ENCODE measurements at places on chromosomes 7 and 10. TPM values are rescaled to one million over a fixed set of nuclear protein-coding genes. Genes with fewer than 3 reads are reported as not detected.

The CHST3 gene
- total RNA-seq: 0.52 TPM

The DEPP1 gene
- 1.5 TPM for total RNA-seq

The BAMBI gene
- total RNA-seq: 0.16 TPM

The PAPOLB gene
- not detected for total RNA-seq

The AIMP2 gene
- total RNA-seq: 82.9 TPM

The CTTNBP2 gene
- not detected for total RNA-seq

The PRSS2 gene
- not detected for total RNA-seq

The TEX36 gene
- total RNA-seq: not detected

The PLXNA4 gene
- total RNA-seq: 0.14 TPM

The MMD2 gene
- not detected for total RNA-seq

The TMEM60 gene
- total RNA-seq: 11.5 TPM

The MEOX2 gene
- total RNA-seq: not detected

The CPA4 gene
- total RNA-seq: not detected

The PNLIP gene
- total RNA-seq: not detected

The CHAT gene
- total RNA-seq: 2.2 TPM

The ACHE gene
- total RNA-seq: 0.21 TPM

GRCh38 chr7:143381427-143382125, 431 bp downstream of the ZYX start:
- DNase-seq: no peak

DNA sequence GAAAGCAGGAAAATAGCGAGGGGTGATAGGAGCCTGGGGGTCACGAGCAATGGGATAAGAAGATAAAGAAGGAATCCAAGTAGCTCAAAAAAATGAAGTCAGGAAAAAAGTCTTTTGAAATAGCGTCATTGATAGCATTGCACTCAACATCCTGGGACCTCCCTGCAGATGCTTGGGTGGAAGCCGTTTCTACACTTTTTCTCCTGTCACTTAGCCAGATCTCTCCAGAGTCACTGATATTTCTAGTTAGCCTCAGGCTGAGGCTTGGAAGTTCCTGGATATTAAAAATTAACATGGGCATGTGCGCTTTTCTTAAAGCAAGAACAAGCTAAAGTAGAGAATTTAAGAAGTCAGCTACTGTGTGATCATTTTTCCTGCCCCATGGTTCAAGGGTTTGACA, 39.5 kb upstream of the CHST15 start:
- no peak for DNase-seq

DNA sequence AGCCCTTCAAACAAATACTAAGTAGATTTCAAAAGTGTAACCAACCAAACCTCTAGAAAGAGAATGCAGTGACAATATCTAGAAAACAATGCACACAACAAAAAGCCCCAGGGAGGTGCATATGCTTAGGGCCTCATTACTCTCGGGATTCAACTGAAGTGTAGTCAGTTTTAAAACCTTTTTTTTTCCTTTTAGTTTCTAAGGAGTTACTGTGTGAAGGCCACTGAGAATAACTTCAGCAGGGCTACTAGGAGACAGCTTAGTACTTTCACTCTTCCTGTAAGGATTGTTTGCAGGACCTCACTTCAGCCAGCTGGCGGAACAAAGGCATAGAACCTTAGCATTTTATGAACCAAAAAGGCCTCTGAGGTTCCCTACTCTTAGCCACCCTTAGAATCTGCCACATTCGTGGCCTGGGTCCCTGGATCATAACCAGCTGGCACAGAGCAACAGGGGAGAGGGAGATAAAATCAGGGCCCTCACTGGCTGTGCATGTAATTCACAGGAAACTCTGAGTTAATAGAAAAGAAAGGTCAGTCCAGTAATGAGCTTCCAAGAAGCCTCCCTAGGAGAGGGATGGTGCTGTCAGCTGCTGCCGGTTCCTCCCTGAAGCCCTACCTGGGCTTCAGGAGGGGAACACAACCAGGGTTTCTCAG, 3.6 kb downstream of the VOPP1 start:
- no peak for DNase-seq

GRCh38 chr10:4033341-4033896, 248.4 kb upstream of the KLF6 start:
- peak; percentile 14 for DNase-seq

- DNase-seq: no peak
These were observed 94.9 kb downstream of the SVOPL start for GRCh38 chr7:138606236-138606635.

- no peak for DNase-seq
These were observed 148.8 kb upstream of the ZMIZ1 start for GRCh38 chr10:78920011-78920410.

DNA sequence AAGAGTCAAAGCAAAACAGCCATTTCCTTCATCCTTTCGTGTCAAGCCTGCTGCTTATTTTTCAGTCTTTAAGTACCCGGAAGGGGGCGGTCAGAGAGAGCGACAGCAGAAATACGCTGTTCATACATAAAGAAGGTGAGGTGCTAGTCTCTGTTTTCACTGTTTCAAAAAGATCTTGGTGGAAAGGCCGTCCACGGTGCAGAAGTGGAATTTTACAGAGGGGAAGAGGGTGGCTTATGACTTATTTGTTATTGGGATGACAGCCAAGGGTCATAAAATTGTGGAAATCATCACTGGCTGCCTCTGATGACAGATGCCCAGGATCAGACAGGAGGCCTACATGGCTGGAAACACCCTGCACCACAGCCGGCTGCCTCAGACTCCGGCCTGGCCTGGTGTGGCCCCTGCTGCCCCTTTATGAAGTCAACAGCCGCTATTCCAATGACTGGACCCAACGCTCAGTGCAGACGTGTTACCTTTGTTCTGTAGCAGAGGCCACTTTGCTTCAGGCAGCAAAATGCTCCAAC, 57.0 kb downstream of the HIPK2 start:
- no peak for DNase-seq

- no peak for DNase-seq
These were observed 41.9 kb downstream of the WIPI2 start for GRCh38 chr7:5231811-5232484.

GRCh38 chr10:49178489-49179471, 9.4 kb downstream of the TMEM273 start:
- no peak for DNase-seq

DNA sequence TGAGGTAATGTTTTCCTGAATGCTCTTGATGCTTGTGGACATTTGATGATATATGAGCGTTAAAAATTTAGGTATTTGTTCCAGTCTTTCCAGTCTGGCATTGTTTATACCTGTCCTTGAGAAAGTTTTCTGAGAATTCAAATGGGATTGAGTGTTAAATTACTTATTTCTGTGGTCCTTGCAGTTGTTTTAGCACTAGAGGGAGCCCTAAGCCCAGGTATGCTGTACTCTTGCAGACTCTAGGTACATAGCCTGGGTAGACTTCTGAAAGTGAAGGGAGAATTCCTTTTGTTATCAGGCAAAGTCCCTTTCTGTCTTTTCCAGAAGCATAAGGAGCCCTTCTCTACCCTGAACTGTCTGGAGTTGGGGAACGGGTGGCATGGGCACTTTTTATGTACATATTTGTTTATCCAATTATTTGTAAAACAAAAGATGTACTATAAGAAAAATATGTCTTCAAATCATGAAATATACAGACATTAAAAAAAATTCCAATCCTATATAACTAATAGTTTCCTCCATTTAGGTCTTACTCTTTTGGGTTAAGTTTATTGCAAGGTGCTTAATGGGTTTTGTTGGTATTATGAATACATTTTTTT, 262.1 kb downstream of the ATRNL1 start:
- DNase-seq: no peak

DNA sequence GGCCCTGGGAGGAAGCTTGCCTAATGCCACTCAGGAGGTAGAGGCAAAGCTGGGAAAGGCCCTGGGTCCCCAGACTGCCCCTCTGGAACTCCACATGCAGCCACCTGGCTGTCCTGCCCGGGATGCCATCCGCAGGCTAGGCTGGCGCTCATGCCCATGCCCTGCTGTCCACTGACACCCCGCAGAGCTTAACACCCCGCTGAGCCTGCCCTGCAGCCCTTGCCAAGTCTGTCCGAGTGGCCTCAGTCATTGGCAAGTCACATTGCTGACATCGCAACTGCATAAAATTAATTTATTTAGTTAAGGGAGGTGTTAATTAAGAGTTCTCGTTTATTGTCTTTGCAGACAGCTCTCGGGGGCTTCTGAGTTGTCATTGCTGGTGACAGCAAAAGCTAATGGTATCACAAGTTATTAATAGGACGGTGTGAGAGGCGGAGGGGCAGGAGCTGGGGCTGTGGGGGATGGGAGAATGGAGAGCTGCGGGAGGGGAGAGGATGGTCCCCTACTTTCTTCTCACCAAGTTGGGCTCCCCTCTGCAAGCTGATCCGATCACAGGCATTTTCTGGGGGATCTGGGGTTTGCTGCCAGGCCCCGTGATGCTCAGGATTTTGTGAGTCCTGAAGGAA, 55.6 kb upstream of the PCBD1 start:
- DNase-seq: no peak

GRCh38 chr7:69204943-69205342, 393.3 kb upstream of the AUTS2 start:
- no peak for DNase-seq

- DNase-seq: no peak
These were observed 15.9 kb downstream of the NOS3 start for GRCh38 chr7:151006590-151007300.

GRCh38 chr7:31707089-31707488, 20.1 kb downstream of the PPP1R17 start:
- DNase-seq: no peak

GRCh38 chr10:30911303-30911863, 120.3 kb downstream of the ZNF438 start:
- DNase-seq: no peak

GRCh38 chr7:82624337-82624736, 180.8 kb upstream of the CACNA2D1 start:
- no peak for DNase-seq

- no peak for DNase-seq
These were observed 23.4 kb upstream of the MGAM2 start for GRCh38 chr7:142088022-142088714.

- no peak for DNase-seq
These were observed 109.3 kb downstream of the CPEB3 start for GRCh38 chr10:92181575-92181974.

GRCh38 chr7:136023134-136023869, 46.1 kb upstream of the MTPN start:
- DNase-seq: no peak

DNA sequence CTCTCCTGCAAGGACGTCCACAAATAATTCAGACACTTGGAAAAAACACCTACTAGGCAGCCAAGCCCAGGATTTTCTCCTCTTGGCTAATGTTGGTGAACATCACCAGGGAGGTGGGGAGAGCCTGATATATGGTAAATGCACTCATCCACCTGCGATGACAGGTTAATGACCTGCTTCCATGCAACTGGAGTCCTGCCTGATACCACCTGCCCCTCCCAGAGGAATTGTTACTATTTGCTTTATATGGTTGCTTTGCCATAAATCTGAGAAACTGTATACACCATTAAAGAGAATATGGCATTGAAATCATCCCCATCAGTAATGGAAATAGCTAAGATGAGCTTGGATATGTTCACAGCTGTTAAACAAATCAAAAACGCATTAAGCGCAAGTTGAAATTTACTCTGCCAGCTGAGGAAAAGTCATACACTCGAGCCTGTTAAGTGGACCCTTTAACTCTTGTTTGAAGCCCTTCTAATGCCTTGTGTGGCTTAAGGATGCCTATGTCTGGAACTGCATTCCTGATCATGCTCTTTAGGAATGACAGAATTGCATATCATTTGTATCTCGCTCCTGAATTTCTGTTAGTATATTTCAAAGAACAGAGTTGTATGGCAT, 208.3 kb downstream of the PRPF18 start:
- no peak for DNase-seq

- DNase-seq: no peak
These were observed 335.7 kb downstream of the PHTF2 start for GRCh38 chr7:78134256-78134655.

Data from activated T-helper 2 cell treated with anti-CD3 and anti-CD28 coated beads, Interferon-gamma antibody, Interleukin-2, Interleukin-4, amounts not matched to agents 10 μg/mL and 5 μg/mL and 100 μg/mL, durations not matched to agents 14 hours and 24 hours and 36 hours (primary cell).